ENCODE measurements at places on chromosomes 2 and 18.

- H3K27ac ChIP-seq = no peak overlapping the region
- no peak overlapping the region for H3K4me3 ChIP-seq
- H3K27me3 ChIP-seq = no peaks in the 10 kb centered on the region
Measured at GRCh38 chr2:33497221-33497650, 20.8 kb downstream of the RASGRP3 start.

GRCh38 chr18:49344825-49345224 is 115.6 kb downstream of the DYM start:
- no peaks in the 10 kb centered on the region for H3K27me3 ChIP-seq
- no peak overlapping the region for H3K27ac ChIP-seq
- H3K36me3 ChIP-seq = no peaks in the 10 kb centered on the region
- H3K4me1 ChIP-seq = peaks cover 28% of the 10 kb centered on the region

DNA sequence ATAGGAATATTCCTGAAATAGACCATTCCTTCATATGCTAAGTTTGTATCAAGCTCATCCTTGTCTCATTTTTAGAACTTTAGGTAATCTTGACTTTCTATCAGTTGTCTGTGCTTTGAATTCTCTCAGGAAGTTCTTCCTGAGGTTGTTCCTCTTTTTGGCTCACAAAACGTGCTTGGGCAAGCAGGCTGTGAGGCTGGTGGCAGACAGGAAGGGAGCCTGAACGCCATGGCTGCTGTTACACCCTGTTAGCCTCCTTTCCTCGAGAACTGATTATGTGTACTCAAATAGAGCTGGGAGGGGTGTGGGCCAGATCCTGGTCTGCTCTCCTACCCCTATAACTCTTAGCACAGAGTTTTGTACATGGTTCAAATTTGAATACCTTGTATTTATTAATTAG is 136.4 kb upstream of the CELF4 start:
- no peak for DNase-seq
- no peaks in the 10 kb centered on the region for H3K27me3 ChIP-seq
- H3K4me3 ChIP-seq = no peak overlapping the region
- H3K27ac ChIP-seq = no peak overlapping the region

- peak overlapping the region; percentile 17 for H3K27ac ChIP-seq
- peak; percentile 79 for DNase-seq
- peaks cover 26% of the 10 kb centered on the region for H3K36me3 ChIP-seq
- H3K4me3 ChIP-seq = peak overlapping the region; percentile 95
Measured at GRCh38 chr2:180983468-180984242, 3.2 kb downstream of the UBE2E3 start.

GRCh38 chr2:3450385-3451010 is 68.8 kb downstream of the ADI1 start:
- no peaks in the 10 kb centered on the region for H3K27me3 ChIP-seq
- no peak overlapping the region for H3K4me3 ChIP-seq
- peaks cover 16% of the 10 kb centered on the region for H3K36me3 ChIP-seq
- no peaks in the 10 kb centered on the region for H3K4me1 ChIP-seq
- DNase-seq = no peak

GRCh38 chr2:30385327-30385726 is 61.7 kb upstream of the LCLAT1 start:
- no peak overlapping the region for H3K4me3 ChIP-seq
- H3K36me3 ChIP-seq = no peaks in the 10 kb centered on the region
- no peak overlapping the region for H3K27ac ChIP-seq
- no peaks in the 10 kb centered on the region for H3K27me3 ChIP-seq

DNA sequence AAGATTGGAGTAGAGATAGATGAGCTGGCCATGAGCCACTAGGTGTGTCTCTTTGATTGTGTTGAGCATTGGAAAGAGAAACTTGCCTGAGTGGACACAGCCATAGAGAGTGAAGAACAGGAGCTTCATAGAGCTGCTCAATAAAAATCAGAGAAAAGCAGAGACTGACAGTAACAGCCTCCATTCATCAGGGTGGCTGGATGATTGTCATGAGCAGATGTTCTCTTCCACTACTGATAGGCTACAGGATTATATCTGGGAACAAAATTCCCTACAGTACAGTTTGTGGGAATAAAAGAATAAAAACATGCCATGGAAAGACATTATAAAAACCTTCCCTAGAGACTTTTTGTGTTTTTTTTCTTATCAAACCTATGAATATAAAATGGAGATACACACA is 404.8 kb upstream of the ACVR2A start:
- H3K4me1 ChIP-seq = no peaks in the 10 kb centered on the region
- H3K36me3 ChIP-seq = no peaks in the 10 kb centered on the region
- no peak for DNase-seq
- H3K27ac ChIP-seq = no peak overlapping the region

DNA sequence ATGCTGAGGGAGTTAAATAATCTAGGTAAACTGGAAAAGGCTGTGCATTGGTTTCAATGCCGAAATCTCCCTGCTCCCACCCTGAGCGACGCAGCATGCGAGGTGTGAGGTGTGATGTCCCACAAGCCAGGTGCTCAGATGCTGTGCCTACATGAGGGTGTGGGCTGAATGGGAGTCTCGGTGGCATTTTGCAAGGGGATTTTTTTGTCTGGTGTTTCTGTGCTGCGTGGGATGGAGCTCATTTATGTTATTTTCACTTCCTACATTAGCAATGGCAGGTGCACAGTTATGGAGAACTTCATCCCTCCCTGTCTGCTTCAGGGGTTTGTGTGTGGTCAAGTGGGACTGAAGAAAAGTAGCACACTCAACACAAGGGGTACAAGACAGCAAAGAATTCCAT is 110.2 kb upstream of the CCDC68 start:
- H3K27me3 ChIP-seq = peaks cover 9% of the 10 kb centered on the region
- no peak overlapping the region for H3K4me3 ChIP-seq
- no peaks in the 10 kb centered on the region for H3K4me1 ChIP-seq
- DNase-seq = no peak
- H3K27ac ChIP-seq = no peak overlapping the region
- H3K36me3 ChIP-seq = no peaks in the 10 kb centered on the region

- DNase-seq = no peak
- no peaks in the 10 kb centered on the region for H3K36me3 ChIP-seq
- no peak overlapping the region for H3K4me3 ChIP-seq
- H3K27me3 ChIP-seq = no peaks in the 10 kb centered on the region
Measured at GRCh38 chr2:114864901-114865300, 422.5 kb downstream of the DPP10 start.

GRCh38 chr2:60735496-60736250 is 20.4 kb upstream of the PAPOLG start:
- H3K36me3 ChIP-seq = no peaks in the 10 kb centered on the region
- H3K27ac ChIP-seq = no peak overlapping the region
- no peaks in the 10 kb centered on the region for H3K4me1 ChIP-seq

DNA sequence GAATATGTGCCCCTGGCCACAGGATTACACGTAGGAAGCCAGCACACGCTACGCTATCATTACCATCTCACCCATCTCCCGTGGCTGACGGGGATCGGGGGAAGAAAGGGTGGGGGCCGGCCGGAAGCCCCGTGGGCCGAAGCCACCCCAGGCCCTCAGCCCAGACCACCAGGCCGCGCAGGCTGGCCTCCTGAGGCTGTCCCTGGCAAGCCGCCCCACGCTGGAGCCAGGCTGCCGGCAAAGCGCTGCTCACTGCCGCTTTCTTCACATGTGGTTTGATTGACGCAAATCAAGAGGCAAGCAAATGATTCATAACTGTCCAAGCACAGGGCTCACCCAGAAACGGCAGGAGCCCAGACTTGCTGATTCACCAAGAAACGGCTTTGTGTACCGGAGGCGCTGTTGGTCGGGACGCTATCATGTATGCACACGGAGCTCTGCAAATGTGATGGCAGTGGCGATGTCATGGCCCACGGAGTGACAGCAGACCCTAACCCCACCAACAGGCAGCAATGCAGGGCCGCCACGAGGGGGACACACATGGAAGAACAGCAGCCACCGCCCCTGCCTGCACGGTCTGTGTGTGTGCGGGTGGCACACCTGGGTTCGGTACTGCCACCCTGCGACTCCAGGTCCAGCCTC is 125.7 kb downstream of the HDAC4 start:
- H3K27ac ChIP-seq = peak overlapping the region; percentile 98
- H3K4me3 ChIP-seq = peak overlapping the region; percentile 64
- DNase-seq = peak; percentile 99
- no peaks in the 10 kb centered on the region for H3K36me3 ChIP-seq
- peaks cover 40% of the 10 kb centered on the region for H3K4me1 ChIP-seq

DNA sequence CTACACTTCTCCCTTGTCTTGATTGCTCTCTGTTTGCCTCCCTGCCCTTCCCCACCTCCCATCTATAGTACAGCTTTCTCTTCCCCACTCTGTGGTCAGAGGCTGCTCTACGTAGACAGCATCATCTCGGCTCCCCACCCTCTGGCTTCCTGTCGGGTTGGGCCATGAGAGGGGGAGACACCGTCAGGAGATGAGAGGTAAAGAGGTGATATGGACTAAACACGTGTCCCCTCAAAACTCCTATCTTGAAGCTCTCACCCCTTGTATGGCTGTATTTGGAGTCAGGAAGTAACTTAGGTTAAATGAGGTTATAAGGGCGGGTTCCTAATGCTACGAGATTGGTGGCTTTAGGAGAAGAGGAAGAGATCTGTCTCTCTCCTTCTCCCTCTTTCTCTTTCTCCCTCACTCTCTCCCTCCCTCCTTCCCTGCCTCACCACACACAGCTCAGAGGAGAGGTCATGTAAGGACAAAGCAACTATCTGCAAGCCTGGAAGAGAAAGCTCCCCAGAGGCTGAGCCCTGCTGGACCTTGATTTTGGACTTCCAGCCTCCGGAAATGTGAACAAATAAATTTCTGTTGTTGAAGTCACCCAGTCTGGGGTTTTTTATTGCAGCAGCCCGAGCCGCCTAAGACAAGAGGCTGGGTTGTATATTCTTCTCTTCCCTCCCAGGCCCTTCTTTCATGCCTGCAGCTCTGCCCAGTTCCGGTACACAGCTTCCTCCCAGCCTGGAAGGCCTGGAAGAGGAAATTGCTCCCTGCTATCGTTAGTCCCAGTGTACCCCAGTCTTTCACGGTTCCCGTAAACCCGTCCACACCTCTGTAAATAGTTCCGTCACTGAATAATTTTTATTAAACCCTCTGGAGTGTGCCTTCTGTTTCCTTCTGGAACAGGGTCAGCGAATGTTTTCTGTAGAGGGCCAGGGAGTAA is 138.0 kb downstream of the AKAIN1 start:
- H3K27ac ChIP-seq = no peak overlapping the region
- H3K36me3 ChIP-seq = no peaks in the 10 kb centered on the region
- H3K27me3 ChIP-seq = 0 out of 2 replicates have a peak, but pooled peaks cover 7% of the 10 kb centered on the region
- H3K4me3 ChIP-seq = no peak overlapping the region
- peak; percentile 12 for DNase-seq

- no peak for DNase-seq
- no peak overlapping the region for H3K4me3 ChIP-seq
- H3K27ac ChIP-seq = no peak overlapping the region
Measured at GRCh38 chr18:79343567-79344207, 52.0 kb upstream of the NFATC1 start.

GRCh38 chr2:73979686-73980085 is 5.0 kb upstream of the TET3 start:
- H3K4me1 ChIP-seq = peaks cover 31% of the 10 kb centered on the region
- no peak overlapping the region for H3K4me3 ChIP-seq
- H3K27ac ChIP-seq = no peak overlapping the region
- DNase-seq = peak; percentile 95
- no peaks in the 10 kb centered on the region for H3K27me3 ChIP-seq

DNA sequence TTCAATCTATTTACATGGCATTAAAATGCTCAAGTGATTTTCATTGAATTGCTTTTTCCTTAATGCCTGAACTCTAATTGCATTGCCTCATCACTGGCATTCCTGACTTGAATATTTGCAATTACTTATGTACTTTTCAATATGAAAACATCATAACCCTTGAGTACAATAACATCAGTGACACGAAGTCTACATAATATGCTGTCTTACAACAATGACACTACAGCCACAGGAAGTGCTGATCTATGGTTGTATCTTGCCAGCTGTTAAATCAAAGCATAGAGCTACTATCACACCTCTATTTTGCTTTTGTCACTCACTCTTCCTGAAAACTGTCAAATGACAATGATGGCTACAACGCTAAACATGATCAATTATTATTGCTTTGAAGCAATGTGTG is 156.9 kb downstream of the CCDC102B start:
- H3K27ac ChIP-seq = no peak overlapping the region
- no peaks in the 10 kb centered on the region for H3K4me1 ChIP-seq
- no peaks in the 10 kb centered on the region for H3K36me3 ChIP-seq
- no peak for DNase-seq
- no peaks in the 10 kb centered on the region for H3K27me3 ChIP-seq

DNA sequence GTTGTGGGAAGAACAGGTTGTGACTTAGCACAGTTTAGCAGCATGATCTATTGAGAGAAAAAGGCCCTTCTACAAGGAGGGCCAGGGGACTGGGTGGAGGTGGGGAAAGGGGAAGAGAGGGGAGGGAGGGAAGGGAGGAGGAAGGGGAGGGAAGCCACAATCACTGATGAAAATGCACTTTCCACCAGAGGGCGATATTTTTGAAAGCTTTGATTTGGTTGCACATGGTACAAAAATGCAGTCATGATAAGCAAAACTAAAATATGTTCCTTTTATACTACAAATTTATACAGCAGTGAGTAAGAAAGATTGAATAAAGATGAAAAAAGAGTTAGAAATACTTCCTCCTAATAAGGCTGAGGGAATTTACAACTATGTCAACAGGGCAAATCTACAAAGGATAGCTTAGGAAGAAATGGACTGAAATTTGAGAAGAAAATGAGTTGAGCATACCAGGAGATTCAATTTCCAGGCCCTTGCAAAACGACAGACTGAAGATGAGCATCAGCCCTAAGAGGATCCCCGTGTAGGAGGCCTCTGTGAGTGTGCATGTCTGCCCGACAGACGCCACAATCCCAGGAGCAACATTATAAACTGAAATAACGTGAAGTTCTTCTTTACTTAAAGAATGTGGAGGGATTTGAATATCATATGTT is 17.2 kb downstream of the SH3YL1 start:
- peak overlapping the region; percentile 16 for H3K27ac ChIP-seq
- DNase-seq = peak; percentile 75
- H3K4me3 ChIP-seq = no peak overlapping the region
- H3K36me3 ChIP-seq = peaks cover 30% of the 10 kb centered on the region
- no peaks in the 10 kb centered on the region for H3K27me3 ChIP-seq
- H3K4me1 ChIP-seq = peaks cover 5% of the 10 kb centered on the region

DNA sequence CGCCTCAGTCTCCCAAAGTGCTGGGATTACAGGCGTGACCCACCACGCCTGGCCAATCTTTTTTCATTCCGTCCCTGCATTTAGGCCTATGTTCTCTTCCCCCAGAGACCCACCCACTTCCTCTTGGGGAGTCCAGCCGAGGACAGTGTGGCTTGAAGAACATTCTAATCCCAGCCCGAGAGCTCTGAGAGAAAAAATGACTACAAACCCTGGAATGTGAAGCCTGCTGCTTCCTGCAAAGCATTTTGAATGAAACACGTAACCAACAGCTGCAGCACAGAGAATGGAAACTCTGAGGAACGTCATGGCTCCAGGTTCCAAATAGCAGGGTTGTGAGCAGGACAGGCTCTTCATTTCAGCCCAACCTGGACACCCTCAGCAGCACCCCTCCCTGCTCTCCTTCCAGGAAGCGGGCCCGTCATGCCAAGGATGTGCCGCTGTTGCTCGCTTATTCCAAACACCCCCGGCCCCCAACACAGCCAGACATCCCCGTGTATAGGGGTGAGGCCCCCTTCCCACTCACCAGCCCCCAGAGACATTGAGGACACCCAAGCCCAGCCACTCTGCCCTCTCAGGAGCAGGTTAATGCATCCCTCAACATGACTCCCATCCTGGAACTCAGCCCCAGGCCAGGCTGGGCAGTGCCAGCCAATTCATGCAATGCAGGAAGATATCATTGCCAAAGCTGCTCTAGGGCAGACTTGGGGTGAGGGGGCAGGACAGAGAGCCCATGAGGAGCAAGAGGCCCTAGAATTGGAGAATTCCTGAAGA is 139.8 kb downstream of the ZFP36L2 start:
- H3K36me3 ChIP-seq = no peaks in the 10 kb centered on the region
- DNase-seq = peak; percentile 99
- no peaks in the 10 kb centered on the region for H3K27me3 ChIP-seq
- H3K4me1 ChIP-seq = peaks cover 62% of the 10 kb centered on the region
- H3K27ac ChIP-seq = peak overlapping the region; percentile 94
